ENCODE measurements at places on chromosomes 3 and 15.
A peak's percentile ranks its signal among the peaks of the same experiment; 100 is the strongest.

DNA sequence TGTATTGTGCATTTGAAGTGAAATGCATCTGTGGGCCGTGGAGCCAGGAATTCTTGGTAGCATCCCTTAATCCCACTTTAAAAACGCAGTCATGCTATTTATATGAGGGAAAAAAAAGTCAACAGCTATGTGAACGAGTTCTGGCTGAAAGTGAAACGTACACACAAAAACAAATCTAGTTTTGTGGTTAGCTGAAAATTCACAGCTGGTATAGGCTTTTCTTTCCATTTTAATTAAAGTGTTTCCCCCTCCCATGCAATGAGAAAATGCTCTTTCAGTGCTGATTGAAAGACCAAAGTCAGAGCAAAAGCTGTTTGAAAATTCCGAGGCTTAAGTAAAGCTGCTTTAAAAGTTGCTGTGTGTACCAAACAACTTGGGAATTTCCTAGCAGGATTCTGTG, 297.4 kb downstream of the PLCL2 start:
- no peak for DNase-seq

GRCh38 chr3:43958005-43958770, 267.4 kb downstream of the ABHD5 start:
- no peak for DNase-seq

- DNase-seq = no peak
Measured at GRCh38 chr3:138946663-138947494, at the start of the genes FOXL2 and FOXL2NB. Gene FOXL2, minus strand, starts transcription at chr3:138947137. Its CDS starts 415 bp downstream, at chr3:138946722. Gene FOXL2NB, plus strand, starts transcription at chr3:138947217. Its CDS starts 148 bp downstream, at chr3:138947365.

GRCh38 chr3:115141033-115141757, 5.9 kb downstream of the ZBTB20 start:
- DNase-seq = no peak

DNA sequence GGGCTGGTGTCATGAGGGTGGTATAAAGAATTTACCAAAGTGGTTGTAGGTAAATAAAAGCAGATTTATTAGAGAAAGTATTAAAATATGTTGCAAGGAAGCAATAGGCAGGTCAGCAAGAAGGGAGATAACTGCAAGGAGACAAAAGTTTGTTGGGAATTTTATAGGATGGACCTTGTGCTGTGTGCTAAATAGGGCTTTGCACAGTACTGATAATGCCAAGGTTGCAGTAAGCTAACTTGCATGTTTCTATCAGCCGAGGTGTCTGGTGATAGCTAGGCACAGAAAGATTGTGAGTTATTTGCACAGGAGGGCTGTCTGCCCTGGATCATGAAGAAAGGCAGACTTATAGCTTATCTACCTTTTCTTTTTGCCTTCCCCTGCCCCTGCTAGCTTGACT, 102.5 kb upstream of the SPRED1 start:
- no peak for DNase-seq

DNA sequence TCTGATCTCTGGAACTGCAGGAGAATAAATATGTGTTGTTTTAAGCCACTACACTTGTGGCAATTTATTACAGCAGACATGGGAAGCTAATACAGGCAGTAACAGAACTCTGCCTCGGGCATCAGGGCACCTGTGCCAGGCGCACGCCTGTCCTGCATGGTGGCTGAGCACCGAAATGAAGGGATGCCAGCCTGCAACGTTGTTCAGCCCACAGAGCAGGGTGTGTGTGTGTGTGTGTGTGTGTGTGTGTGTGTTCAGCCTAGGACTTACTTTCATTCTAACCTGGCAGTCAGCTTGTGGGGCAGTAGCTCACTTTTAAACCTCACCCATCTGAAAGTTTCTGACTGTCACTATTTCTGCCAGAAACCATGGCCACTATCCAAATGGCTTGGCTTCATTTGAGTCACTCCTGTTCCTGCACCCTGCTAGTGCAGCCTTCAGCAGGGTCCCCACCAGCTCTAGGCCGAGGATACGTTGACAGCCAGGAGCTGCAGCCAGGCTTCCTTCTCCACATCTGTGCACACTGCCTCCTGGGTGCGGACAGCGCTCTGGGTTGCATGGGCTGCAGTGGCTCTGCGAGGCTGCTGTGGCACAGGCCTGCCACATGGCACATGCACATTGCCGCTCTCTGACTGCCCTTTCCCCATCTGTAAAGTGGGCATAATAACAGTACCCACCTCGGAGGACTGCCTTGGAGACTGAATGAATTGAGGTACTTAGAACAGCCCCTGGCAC, 4.5 kb downstream of the UROC1 start:
- DNase-seq = no peak

DNA sequence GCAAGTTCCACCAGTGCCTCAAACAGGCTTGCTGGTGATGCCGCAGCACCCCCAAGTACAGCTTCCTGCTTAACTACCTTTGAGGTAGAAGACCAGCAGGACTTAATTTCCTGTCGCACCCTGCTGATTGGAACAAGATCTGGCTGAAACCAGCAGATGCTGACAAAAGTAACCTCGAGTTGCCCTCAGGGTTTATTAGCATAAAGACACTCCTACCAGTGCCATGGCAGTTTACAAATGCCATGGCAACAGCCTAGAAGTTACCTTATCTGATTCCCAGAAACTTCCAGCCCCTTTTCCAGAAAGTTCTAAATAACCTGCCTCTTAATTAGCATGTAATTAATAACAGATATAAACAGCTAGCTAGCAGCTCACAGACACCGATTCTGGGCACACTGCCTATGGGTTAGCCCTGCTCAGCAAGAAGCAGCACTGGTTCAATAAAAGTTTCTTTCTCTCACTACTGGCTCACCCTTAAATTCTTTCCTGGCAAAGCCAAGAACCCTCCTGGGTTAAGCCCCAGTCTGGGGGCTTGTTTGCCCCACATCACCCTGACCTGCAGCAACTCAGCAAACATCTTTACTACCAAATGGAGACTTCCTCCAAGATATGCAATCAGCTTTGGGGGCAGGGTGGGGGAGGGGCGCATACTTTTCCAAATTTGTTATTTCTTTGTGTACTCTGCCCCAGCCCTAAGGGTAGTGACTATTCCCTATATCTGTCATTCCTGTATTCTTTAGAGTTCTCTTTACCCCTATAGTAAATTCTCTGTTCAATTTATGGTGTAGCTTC, 54.2 kb downstream of the MAP4 start:
- peak; percentile 6 for DNase-seq

DNA sequence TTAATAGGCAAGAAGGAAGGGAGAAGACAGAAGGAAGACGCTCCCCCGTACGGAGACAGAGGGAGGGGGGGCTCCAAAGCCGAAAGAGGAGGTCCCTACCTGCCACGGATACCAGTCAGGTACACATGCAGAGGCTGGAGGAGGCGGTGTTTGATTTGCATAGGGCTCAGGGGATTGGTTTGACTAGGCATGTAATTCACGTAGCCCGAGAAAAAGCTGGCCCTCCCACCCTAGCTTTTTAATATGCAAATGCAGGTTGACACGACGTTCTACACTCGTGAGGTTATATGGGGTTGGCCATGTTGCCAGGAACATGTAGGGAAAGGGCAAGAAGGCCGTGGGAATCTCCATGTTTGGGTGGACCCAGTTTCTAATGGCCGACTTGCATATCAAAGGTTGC, 29.8 kb downstream of the ZNF592 start:
- no peak for DNase-seq

GRCh38 chr3:113213896-113214587, 2.7 kb downstream of the BOC start:
- DNase-seq = no peak

DNA sequence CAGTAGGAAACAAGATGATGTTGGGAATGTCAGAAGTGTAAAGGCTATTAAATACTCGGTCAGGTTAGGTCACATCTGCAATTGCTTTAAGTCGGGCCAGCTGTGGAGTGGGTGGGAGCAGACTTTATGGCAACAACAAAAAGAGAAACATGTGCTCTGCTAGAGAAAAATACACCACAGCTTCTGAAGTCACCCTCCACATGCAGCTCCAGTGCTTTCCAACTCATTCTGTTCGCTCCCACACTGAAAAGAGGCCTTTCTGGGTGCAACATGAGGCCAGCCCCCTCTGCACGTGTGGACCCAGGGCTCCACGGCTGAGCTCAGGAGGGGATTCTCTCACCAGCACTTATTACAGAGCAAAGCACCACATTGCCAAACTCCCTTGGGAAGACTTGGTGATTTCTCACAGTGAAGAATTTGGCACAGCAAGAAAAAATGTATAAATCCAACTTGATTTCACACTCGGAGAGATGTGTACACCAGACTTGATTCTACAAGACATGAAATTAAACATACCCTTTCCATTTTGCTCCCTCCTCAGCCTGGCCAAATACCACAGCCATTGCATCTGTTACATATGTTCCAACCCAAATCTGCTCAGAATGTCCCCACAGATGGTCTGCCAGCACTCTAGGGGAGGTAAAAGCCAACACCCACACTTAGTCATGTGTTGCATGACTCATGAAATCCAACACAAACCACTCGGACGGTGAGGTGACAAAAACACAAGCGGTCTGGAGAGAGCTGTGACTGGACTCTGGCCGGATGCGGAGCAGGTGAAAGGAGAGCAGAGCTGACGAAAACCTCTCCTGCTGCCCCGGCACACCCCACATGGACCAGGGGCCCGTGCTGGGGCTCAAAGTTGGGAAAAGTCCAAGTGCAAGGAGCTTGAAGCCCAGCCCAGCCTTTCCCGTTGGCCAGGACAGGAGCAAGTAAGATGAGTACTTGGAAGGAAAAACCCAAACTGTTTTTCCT, 74.6 kb downstream of the ITGB5 start:
- no peak for DNase-seq

DNA sequence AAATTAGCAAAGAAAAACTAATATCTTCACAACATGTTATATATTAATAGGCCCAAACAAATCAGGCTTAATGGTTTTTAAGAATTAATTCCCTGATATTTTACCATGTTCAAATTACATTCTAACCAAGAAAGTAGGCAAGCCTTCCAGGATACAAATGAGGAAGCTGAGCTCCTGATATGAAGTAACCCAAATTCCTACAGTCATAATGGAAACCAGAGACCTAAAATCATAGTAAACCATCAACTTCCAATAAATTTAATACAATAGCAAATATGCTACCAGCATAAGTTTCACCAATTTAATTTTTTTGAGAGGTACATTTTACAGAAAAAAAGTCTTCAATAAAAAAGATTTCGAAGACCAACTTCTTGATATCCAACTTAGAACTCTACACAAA, 3.8 kb downstream of the DCBLD2 start:
- no peak for DNase-seq

GRCh38 chr3:42476225-42477125, 26.0 kb upstream of the VIPR1 start:
- no peak for DNase-seq

- DNase-seq = no peak
Measured at GRCh38 chr3:54905920-54906319, 21.9 kb downstream of the LRTM1 start.

DNA sequence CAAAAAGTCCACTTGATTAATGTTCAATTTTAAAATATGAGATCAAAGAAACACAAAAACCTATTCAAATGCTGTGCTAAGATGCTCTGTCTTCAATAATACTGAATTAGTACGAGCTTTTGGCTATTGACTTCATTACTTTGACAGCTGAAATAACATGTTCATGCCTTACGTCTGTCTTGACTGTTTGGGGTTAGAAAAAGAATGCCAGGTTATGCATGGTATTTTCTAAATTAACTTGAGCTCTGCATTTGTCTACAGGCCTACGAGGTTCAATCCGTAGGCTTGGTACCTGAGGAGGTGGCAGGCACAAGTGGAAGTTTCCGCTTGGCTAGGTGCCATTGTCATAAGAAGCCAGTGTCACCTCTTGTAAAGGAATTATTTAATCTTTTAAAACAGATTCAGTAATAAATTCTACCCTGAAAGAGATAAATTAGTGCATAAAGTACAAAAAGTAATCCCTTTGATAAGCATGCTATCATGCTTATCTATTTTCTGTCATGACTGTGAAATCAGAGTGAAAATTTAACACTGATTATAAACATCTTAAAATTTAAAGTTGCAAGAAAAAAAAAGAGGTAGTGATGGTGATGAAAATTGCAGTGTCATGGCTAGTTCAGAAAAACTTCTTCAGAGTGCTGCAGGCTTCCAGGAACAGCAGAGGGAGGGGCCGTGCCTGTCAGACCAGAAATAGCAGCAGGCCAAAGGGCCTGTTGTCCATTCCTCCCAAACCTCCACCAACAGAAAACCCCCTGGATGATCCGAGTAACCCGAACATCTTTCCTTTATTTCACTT, 115.7 kb downstream of the ARRDC4 start:
- no peak for DNase-seq

DNA sequence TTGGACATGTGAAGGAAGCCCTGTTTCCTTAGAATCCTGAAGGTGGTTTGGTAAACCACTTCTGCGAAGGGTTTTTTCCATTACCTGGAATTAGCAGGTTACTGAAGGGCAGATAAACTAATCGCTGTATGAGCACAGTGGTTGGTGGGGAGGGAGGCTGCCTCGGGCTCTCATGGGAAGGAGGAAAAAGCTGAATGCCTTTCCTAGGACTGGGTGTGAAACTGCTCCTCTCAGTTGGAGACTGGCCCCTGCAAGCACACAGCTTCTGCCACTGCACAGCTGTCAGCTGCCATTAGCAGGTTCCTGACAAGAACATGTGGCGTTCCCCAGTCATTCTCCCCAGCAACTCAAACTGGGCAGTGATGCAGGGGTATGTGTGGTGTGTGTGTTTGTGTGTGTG, 376.3 kb downstream of the GAP43 start:
- no peak for DNase-seq

GRCh38 chr3:127847236-127847720, 25.0 kb upstream of the MGLL start:
- DNase-seq = no peak

- no peak for DNase-seq
Measured at GRCh38 chr3:114143817-114144216, 35.0 kb downstream of the DRD3 start.

GRCh38 chr15:42360535-42361112, 1.3 kb downstream of the CAPN3 start:
- no peak for DNase-seq

- no peak for DNase-seq
Measured at GRCh38 chr3:23430781-23431398, 227.8 kb downstream of the UBE2E2 start.

DNA sequence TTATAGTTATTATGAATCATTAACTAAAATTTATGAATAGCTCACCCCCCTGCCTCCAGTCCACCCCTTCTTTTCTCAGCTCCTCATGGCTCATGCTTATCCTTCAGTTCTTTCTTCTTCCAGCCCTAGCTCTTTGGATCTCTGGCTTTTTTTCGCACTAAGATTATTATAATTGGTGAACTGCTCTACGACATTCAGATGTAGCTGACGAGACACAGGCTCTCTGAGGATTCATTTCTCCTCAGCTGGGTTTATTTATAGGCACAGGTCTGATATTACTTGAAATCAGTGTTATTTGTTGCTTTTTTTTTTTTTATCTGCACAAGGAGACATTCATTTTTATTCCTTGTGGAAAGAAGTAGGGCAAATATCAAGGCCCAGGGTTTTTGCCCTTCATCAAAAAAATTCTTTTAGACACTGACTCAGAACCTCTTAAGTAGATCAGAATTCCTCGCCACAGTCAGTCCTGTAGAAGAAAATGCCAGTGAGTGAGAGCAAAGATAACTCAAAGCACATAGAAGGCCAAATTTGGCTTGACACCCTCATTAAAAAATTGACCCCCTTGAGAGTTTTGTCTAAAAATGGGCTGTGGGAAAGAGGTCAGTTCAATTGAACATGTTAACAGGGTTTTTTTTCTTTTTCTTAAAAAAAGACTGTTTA, 106.6 kb downstream of the MYH15 start:
- DNase-seq = no peak

GRCh38 chr3:77370413-77370812, 330.5 kb downstream of the ROBO2 start:
- DNase-seq = no peak
